ENCODE measurements at places on chromosomes 11 and 22. TPM values are rescaled to one million over a fixed set of nuclear protein-coding genes. Genes with fewer than 3 reads are reported as not detected.

DDI1 gene
- not detected for total RNA-seq

ELFN2 gene
- total RNA-seq: 0.47 TPM

PLA2G6 gene
- total RNA-seq: 3.8 TPM

TRIM21 gene
- 24.7 TPM for total RNA-seq

NPTXR gene
- 0.18 TPM for total RNA-seq

TRIM29 gene
- total RNA-seq: 0.19 TPM

CCND1 gene
- total RNA-seq: 152 TPM

Data from endothelial cell of coronary artery (primary cell).